ENCODE measurements at places on chromosomes 5 and 9.

- no peak for DNase-seq
Measured at GRCh38 chr5:146919304-146919703, 40.7 kb upstream of the PPP2R2B start.

- DNase-seq, result no peak
Measured at GRCh38 chr5:53713978-53714666, 153.7 kb downstream of the NDUFS4 start.

DNA sequence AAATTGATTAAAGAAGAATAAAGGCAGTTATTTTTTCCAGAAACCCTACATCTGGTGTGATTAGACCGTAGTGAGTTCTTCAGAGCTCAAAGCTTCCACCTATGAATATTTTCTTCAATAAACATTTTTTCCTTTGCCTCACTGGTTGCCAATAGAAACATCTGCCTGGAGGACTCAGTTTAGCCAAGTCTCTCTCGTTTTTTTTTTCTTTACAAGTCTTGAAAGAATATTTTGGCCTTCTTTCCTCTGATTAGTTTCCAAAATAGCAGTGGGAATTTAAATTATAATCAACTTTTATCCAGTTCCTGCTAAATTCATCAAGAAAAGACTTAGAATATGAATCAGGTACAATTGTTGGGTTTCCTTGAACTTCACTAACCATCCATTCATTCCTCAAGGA is 897.5 kb downstream of the TLE1 start:
- no peak for DNase-seq

- DNase-seq, result peak; percentile 51
Measured at GRCh38 chr5:157533011-157533481, 42.5 kb downstream of the ADAM19 start.

GRCh38 chr5:58248221-58248620 is 211.7 kb downstream of the PLK2 start:
- DNase-seq, result no peak

GRCh38 chr5:107157809-107158208 is 512.9 kb downstream of the EFNA5 start:
- no peak for DNase-seq

DNA sequence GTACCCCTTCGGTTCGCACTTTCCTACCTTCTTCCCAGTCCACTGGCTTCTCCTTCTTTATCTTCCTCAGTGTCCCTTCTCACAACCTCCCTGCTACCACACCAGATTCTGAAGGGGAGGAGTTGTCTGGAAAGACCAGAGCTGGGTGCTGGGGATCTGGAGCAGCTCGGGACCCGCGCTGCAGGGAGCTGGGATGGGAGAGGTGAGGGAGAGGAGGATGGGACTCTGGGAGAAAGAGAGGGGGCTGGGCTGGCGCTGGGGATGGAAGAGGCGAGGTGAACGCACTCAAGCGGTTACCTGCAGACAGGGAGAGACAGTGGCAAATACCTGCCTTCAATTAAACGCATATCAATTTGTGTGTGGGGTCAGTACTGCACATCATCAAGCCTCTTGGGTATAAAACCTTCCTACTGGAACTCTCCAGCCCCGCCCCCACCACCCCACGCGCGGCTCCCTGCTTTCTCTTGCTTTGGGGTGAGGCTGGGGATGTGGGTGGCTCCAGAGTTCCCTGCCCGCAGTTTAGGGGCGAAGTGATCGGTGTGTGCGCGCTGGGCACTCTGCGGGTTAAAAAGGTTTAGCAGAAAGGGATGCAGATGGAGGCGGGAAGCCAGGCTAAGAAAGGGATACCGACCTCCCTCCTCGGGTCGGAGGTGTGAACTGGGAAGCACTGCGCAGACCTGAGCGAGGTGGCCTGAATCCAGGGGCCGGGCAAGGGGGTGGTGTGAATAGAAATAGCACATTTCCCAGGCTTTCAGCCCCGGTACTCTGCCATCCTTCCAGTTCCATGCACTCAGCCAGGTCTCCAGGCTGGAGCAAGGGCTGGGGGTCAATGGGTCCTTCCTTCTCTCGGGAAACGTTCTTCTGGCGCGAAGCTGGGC is 977 bp upstream of the PAM start:
- DNase-seq, result no peak

Data from pons (tissue), 1 donor.